ENCODE measurements at places on chromosomes 2 and 18. TPM values are rescaled to one million over a fixed set of nuclear protein-coding genes. Genes with fewer than 3 reads are reported as not detected.
A peak's percentile ranks its signal among the peaks of the same experiment; 100 is the strongest.

The TLX2 gene
- polyA plus RNA-seq = not detected

The CMPK2 gene
- not detected for polyA plus RNA-seq

The TMEM163 gene
- not detected for polyA plus RNA-seq

The CLHC1 gene
- 14.4 TPM for polyA plus RNA-seq

The SLC30A3 gene
- 0.07 TPM for polyA plus RNA-seq

GRCh38 chr2:173079141-173079540, 3.5 kb downstream of the MAP3K20 start:
- DNase-seq = no peak

- DNase-seq = no peak
Measured at GRCh38 chr18:23244401-23244800, 109.1 kb downstream of the CABLES1 start.

- no peak for DNase-seq
Measured at GRCh38 chr2:232390661-232391060, 12.1 kb downstream of the ALPP start.

GRCh38 chr2:165757906-165758675, 36.0 kb downstream of the GALNT3 start:
- no peak for DNase-seq

DNA sequence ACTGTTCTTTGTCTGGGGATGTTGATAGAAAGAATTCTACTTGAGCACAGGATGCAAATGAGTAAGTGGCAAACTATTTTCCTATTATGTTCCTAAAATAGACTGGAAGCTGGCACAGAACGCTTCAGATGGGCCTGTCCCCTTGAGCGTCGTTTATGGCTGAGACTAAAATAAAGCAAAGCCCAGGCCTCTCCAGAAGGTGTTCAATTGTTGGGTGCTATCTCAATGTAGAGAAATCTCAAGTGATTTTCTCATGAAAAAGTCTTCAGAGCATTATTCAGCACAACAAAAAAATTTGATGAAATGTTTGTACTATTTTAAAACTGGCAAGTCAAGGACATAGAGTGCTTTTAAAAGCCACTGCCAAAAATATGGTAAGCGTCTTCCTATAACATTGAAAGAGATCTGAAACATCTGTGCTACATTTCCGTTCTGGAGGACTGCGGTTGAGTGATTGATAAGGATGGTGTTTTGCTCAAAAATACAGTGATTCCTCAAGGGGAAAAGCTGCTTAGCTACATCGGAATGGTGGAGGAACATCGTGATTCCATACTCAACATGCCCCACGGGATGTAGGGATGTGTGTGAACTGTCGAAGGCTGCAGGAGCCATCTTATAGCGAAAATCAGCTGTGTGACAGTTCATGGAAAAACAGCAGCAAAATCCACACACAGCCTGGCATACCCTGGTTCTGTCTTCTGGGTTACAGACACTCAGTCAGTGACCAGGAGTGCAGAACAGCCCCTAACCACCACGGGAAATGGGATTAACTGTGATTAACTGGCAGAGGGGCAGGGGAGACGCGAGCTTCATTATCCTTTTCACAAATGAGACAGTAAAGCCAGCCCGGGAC, 10.4 kb upstream of the LRRFIP1 start:
- peak; percentile 47 for DNase-seq

GRCh38 chr18:46519870-46520269, 137.2 kb downstream of the LOXHD1 start:
- no peak for DNase-seq

DNA sequence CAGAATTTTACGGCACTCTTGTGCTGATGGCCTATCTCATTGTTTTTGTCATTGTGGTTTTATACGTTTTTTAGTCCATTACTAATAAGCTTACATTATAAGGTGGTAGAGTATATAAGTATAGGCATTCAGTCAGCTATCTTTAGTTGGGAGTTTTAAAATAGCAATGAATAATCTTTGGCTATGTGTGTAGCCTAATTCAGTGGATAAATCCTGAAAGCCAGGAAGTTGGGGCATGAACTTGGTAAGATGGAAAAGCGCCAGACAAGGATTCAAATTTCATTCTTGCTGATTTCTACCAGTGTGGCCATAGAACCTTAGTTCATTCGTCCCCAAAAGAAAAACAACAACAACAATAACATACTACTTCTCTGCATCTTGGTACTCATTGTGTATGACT, 31.2 kb downstream of the EPC2 start:
- DNase-seq = no peak

GRCh38 chr2:226687641-226688253, 111.9 kb downstream of the IRS1 start:
- no peak for DNase-seq

DNA sequence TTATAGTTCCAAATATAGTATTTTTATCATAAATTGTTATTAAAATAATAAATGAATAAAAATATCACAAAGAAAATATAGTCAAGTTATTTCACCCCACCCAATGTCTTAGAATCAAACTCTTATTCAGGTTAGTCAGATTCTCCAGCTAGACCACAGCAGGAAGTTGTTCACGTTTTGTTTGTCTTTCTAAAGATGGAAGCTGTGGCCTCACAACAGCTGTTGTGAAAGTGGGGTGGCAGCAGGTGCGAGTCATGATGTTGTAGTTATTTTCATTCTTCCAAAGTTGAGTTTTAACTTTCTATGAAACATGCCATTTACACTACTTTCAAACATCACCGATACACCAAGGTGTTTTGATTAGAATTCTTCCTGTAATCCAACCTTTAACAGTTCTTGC, 272.9 kb downstream of the SLC8A1 start:
- no peak for DNase-seq

All from AG04450 (cell line).